ENCODE measurements at places on chromosomes 7 and 10. TPM values are rescaled to one million over a fixed set of nuclear protein-coding genes. Genes with fewer than 3 reads are reported as not detected.

Gene C10orf53
- total RNA-seq: 0.16 TPM

Gene LRRC18
- total RNA-seq: not detected

GRCh38 chr7:28718055-28718481, 240.1 kb downstream of the TRIL start:
- no peaks in the 10 kb centered on the region for H3K4me1 ChIP-seq
- DNase-seq: no peak
- H3K27ac ChIP-seq: no peak overlapping the region
- H3K27me3 ChIP-seq: no peaks in the 10 kb centered on the region

Gene SLC29A4
- 0.73 TPM for total RNA-seq
